Left hindlimb (tissue), 1 donor: ENCODE measurements at places on chromosomes 2 and 18.

DNA sequence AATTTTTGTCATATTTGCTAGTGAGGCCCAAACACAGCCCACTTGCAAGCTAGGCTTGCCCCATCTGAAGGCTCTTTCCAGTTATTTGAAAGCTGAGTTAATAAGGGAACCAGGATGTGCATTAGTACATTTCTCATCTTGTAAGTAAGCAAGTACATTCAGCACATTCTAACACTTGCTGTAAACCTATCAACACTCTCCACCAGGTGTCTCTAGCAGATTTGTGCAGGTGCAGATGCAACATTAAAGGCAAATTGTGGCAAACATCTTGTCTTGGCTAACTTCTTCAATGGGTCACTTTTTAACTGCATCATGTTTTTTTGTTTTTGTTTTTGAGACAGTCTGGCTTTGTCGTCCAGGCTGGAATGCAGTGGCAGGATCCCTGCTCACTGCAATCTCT is 25.3 kb upstream of the MFSD6 start:
- no peak for DNase-seq

- DNase-seq, result no peak
Observed at GRCh38 chr2:237090906-237091305, 5.2 kb downstream of the COPS8 start.

DNA sequence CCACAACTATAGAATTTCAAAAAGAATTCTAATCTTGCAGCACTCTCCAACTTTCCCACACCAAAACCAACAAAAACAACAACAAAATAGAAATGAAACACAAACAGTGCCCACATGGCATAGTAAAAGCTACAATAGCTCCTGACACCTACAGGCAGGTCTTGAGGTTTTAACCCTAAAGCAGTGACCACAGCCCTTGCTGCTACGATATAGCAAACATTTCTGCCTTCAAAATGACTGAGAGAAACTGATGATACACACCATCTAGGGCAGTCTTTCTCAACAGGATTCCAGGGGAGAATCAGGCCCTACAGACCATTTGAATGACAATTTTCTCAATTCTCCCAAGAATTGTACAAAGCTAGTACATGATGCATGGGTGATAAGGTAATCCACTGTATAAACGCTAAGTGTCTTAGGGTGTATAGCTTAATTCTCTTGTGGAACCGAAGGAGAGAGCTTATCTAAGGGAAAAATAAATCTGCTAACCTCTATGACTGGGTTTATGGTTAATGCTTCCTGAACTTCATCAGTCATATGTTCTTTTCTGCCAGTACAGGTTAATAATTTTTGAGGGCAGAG is 46.5 kb downstream of the TRAK2 start:
- DNase-seq, result no peak

DNA sequence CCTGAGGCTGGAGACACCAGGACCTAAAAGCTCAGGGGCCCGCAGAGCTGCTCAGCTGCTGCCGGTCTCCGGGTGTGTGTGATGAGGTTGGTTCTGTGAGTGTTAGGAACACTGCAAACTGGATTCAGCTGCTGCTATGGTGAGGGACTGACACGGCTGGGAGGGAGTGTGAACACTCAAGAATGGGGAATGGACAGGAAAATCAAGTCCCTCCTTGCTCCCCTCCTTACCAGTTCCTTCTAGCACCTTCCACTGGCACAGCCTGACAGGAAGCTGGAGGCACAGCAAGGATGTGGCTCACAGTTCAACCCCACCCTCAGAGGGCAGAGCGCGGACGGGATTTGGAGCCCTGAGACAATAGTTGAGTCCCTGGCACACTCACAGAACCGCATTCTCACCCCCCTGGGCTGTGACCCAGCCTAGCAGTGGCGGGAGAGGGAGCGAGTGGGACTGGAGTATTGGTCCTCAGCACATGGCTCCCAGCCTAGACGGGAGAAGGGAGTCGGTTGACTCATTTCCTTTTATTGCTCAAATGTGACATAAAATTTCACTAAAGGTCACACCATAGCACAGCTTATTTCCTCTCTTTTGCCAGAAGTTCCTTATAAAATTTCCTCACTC is 42.5 kb downstream of the LRRC30 start:
- DNase-seq, result no peak

GRCh38 chr18:6759579-6759978 is 30.1 kb downstream of the ARHGAP28 start:
- no peak for DNase-seq

DNA sequence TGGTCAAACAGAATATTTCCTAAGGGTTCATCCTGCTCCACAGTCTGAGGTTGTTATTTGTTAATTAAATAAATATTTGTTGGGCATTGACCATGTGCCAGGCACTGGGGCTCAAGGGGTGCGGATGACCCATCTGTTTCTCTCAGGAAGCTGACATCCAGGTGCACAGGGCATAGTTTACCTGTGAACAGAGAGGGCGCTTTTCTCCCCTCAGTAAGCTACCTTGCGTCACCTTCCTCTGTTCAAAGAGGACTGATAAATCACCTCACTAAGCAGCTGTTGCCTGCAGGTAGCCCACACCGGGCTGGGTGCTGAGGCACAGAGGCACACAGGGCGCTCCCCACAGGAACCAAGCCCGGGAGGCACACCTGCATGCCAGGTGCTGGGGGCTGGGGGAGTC is 41.6 kb downstream of the SH3RF3 start:
- DNase-seq, result no peak

- no peak for DNase-seq
Observed at GRCh38 chr2:141271346-141271745, 859.5 kb downstream of the LRP1B start.

DNA sequence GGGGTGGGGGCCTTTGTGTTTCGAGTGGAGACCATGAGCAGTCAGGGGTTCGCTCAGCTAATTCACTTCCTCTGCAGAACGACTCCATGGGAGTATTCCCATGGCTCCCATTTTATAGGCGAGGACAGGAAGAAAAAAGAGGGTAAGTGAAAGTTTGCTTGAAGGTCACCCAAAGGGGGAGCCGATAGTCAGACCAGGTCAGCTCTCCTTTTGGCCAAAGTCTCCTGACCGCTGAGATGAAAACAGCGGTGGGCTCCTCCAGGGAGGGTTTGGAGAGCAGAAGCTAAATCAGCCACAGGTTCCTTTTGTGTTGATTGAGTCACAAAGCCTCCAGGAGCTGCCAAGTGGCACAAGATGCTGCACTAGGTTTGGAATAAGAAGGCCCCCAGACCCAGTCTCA is 34.1 kb upstream of the CTAGE1 start:
- no peak for DNase-seq

- DNase-seq, result no peak
Observed at GRCh38 chr2:149692961-149693396, 105.4 kb upstream of the MMADHC start.

GRCh38 chr2:25328152-25329085 is 13.3 kb downstream of the DNMT3A start:
- DNase-seq, result no peak

- no peak for DNase-seq
Observed at GRCh38 chr2:10573709-10574108, 116.1 kb downstream of the NOL10 start.

- no peak for DNase-seq
Observed at GRCh38 chr2:16135196-16135912, 195.0 kb downstream of the MYCN start.

DNA sequence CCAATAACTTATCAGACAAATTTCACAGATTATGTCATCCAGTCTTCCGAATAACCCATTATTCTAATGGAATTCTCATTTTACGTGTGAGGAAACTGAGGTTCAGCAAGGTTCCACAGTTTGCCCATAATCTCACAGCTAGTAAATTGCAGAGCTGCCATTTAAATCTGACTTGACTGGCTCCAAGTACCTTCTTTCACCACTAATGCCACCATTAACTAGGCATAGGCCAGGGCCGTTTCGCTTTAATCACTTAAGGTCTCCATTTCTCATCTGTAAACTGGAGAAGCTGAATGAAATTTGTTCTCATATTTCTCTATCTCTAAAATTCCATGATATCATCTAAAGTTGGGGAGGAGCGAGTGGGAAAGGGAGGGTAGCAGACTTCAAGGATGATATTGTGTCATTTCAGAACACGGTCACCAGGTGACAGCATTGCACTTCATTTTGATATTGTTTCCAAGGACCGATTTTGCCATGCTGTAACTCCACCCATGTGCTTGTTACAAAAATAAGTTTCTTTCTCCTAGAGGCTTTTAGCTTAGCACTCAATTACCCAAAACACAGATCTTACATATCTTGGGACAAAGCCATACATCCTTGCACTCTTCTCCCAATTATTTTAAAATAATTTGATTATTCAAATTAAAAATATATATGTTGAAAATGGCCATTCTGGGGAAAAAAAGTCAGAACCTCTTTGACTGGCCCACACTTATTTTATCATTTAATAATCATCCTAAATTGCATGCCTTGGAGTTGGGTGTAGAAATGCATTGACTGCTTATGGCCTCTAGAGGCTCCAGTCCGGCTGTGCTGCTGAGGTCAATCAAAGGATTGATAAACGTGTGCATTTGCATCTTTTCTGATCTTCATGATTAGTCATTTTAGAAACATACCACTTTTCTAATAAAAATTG is 123.8 kb downstream of the AKAIN1 start:
- no peak for DNase-seq

DNA sequence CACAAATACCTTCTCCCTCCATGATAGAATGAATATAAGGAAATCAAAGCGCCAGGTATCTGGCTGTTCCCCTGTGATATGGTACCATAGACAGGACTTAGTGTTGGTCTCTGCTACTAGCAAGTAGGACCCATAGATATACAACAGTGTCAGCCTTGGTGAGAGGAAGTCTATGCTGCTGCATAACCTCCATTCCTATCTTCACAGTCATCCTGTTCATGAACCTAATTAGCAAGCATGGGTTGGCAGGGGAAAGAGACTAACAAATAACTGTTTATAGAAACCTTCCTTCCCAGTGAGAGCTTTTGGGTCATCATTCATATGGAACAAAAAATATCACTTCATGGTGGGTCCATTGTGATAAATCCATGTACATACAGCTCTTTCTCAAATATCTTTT is 188.9 kb upstream of the FAM98A start:
- no peak for DNase-seq

GRCh38 chr2:70890469-70891065 is 45.1 kb upstream of the ATP6V1B1 start:
- DNase-seq, result no peak

DNA sequence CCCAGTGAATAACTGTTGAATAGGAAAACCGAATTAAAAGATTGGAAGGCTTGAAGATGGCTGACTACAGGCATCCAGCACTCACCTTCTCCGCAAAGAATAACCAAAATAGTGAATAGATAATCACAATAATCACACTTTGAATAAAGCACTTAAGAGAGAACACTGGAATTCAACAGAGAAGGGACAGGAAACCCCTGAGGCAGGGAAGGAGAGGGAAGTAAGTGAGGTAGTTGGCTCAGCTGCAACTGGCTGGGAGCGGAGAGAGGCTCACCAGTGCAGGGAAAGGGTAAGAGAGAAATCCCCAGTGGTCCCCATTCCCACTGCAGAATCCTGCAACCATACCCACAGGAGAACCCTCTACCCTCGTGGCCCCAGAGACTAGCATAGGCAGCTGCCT is 246.6 kb upstream of the NCKAP5 start:
- DNase-seq, result no peak

- DNase-seq, result no peak
Observed at GRCh38 chr2:188332619-188333018, 40.9 kb downstream of the GULP1 start.

- DNase-seq, result peak; percentile 59
Observed at GRCh38 chr2:88187038-88187676, 17.0 kb downstream of the THNSL2 start.

DNA sequence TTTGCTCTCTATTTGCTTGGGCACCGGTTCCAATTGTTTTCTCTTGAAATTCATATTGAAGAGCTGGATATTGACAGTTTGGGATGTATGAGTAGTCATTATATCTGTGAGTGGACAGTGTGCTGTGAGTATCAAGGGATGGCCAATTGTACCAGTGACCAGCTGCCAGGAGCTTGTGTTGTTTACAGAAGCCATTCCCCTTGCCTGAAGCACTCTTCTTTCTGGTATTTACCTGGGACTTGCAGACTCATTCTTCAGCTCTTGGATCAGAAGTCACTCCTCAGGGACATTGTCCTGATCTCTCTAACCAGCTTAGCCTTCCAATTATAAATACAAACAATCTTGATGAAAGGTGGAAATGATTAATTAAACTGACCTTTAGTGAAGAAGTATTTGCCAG is 438.3 kb upstream of the LRATD1 start:
- DNase-seq, result no peak

- peak; percentile 42 for DNase-seq
Observed at GRCh38 chr2:65880436-65880835, 448.0 kb upstream of the SPRED2 start.

- DNase-seq, result no peak
Observed at GRCh38 chr2:232537079-232537478, 2.4 kb upstream of the CHRNG start.

DNA sequence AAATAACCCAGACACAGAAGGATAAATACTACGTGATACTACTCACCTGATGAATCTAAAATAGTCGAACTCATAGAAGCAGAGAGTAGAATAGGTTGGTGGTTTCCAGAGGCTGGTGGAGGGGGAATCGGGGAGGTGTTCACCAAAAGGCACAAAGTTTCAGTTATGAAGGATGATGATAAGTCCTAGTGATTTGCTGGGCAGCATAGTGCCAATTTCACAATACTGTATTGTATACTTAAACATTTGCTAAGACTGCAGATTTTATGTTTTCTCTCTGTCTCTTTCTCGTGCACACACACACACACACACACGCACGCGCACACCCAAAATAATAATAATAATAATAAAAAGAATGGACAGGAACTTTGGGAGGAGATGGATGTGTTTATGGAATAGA is 220.3 kb upstream of the EPAS1 start:
- no peak for DNase-seq

DNA sequence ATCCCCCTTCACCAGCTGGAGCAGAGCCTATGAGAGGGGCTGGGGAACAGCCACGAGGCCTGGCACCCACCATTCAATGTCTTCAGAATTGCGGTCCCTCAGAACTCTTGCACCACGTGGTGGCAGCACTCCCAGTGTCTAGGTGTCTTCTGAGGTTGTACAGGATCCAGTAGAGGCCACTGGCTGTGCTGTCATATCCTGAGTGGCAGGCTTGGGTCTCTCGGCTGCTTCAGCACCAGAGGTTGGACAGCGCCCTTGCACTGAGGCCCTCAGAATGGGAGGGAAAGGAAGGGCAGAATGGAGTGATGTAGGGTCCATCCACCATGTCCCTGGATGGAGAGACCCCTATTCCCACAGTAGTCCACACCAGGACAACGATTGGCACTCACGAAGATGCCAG is 112.0 kb upstream of the TEKT4 start:
- no peak for DNase-seq

- no peak for DNase-seq
Observed at GRCh38 chr2:187477051-187477450, 29.0 kb upstream of the CALCRL start.

DNA sequence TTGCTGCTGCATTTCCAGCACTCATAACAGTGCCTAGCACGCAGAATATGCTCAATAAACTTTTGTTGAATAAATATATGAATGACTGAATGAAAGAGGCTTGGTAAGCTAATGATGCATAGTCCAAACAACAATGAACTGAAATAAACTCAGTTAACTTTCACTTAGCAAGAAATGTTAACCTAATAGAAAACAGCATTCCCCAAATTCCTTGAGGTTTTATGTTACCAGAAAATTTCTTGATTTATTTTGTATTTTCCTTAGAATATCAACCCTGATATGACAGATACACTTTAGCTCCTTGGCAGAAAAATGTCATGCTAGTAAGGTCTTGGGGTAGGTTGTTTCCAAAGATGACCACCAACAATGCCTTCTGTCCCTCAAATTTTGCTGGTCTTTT is 217.4 kb downstream of the KCNE4 start:
- no peak for DNase-seq
